Astrocyte of the spinal cord (primary cell): ENCODE measurements at places on chromosomes 12 and 14.

- no peak for DNase-seq
These were observed 185.1 kb downstream of the CHST11 start for GRCh38 chr12:104641862-104642261.

DNA sequence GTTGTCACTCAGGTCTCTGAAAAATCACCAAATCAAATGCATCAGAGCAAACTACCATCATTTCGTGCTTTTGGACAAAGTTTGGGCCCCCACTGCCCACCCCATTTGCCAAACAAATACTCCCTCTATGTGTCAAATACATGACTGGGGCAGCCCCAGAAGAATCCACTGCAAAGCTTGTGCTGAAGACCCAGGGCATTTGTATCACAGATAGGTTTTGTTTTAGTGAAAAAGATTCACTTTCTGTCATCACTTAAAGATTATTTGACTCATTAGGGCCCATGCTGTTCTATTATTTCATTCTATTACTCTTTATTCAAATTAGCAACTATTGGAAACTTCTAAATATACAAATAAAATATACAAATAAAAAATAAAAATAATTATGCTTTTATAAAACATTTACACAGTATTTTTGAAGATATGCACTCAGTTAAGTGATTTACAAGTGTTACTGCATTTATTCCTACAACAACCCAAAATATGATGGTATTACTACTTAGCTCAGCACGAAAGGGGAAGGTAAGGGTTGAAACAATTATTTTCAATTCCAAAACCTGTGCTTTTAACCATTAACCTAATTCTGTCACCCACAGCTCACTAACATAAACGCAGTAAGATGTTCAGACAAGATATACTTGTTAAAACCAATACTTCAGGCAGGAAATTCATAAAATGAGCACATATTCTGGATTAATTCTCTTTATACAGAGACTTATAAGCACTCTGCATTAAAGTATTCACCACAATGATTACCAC is 36.5 kb downstream of the LRIG3 start:
- no peak for DNase-seq

DNA sequence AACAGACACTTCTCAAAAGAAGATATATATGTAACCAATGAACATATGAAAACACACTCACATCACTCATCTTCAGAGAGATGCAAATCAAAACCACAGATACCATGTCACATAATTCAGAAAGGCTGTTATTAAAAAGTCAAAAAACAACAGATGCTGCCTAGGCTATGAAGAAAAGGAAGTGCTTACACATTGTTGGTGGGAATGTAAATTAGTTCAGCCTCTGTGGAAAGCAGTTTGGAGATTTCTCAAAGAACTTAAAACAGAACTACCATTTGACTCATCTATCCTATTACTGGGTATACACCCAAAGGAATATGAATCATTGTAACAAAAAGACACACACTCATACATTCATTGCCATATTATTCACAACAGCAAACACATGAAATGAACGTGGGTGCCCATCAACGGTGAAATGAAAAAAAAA is 35.1 kb downstream of the EIF2S3B start:
- DNase-seq = peak; percentile 57

DNA sequence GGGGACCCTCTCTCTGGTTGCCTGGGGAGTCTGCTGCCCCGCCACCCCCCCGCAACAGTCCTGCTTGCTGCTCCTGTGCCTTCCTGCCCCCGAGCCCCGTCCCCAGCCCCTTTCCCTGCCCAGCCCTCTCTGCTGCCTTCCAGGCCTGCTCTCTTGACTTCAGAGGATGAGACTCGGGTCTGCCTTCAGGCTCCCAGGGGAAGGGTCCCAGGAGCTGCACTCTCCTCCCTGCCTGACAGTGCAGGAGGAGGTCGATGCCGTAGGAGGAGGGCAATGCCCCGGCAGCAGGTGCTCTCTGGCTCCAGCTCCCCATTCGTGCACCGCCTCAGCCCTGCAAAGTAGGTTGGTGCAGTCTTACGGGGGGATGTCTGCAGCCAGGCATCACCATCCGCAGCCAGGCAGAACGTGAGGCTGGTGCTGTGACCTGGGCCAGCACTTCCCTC is 185.1 kb upstream of the C14orf180 start:
- no peak for DNase-seq

DNA sequence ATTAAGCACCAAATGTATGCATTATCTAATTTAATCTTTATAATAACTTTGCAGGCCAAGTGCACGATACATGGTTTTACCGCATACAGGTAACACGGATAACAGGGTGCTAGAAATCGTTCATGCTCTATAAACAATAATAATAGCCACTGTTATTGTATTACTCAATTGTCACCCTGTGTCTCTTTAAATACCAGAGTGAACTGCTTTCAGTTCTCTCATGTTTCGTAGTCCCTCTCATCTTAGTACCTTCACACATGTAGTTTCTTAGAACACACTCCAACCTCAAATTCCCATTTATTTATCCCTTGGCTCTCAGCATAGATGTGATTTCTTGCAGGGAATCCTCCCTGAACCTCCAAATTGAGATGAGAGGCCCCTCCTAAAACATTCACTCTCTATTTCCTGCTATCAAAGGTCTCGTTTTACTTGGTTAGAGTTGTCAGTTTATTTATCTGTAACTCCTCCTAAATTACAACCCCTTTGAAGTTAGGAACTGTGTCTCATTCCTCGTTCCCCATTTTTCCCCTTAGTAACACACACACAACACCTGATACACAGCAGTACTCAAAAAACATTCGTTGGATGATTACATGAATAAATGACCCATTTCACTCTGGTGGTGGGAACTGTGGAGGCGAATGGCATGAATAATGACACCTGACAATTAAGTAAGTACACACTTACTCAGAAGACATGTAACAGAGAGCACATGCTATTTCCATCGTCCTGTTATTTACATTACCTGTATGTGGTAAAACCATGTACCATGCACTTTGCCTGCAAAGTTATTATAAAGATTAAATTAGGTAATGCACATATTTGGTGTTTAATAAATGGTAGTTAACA is 134.6 kb downstream of the BTG1 start:
- DNase-seq = no peak

DNA sequence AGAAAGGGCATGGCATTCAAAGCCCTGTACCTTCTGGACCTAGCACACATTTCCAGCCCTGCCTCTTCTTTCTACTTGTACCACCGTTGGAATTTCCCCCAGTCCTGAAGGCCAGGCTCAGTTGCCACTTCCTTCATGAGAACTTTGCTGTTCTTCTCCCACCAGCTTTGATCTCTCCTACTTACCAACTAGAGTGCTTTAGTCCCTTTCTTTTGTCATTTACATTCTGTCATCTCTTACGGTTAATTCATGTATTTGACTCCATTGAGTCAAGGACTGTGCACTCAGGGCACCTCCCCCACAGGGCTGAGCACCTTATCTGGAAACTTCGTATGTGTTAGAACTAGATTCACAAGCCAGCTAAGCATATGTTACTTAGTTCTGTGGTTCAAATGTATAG is 26.3 kb downstream of the BICDL1 start:
- DNase-seq = no peak

DNA sequence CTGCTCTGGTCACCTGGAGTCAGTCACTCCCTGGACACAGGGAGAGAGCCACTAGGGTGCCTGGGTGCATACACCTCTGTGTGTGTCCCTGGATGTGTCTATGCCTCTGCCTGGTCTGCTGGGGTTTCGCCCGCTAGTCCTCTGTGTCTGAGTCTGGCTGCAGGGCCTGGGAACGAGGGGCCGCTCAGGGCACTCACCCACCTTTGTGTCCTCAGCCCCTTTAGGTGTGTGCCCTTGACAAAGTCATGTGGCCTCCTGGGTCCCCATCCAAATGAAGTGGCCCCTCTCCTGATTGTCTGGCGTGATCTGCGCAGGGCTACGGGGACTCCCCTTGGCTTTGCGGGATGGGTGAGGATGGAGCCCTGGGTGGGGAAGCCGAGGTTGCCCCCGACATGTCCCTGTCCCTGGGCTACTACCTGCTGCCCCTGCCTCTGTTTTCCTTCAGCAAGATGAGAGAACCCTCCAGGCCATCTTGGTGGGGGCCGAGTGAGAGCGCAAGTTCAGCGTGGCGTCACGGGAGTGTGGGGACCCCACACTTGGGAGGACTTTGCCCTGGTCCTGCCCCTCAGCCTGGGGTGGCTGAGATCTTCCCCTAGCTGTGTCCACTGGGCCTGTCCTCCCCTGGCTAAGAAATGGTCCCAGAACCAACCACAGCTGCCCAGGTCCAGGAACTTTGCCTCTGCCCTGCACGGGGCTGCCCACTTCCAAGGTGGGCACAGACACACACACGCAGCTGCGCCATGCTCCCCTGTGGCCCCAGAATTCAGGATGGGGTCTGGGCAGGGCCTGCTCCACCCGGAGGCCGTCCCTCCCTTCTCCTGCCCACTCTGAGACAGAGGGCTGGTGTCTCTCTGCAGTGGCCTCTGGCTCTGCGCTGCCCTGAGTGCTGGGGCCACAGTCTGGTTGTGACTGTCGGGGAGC is 2.7 kb upstream of the AHNAK2 start:
- DNase-seq = no peak

- no peak for DNase-seq
These were observed 113.4 kb downstream of the SPTSSA start for GRCh38 chr14:34348592-34348991.

DNA sequence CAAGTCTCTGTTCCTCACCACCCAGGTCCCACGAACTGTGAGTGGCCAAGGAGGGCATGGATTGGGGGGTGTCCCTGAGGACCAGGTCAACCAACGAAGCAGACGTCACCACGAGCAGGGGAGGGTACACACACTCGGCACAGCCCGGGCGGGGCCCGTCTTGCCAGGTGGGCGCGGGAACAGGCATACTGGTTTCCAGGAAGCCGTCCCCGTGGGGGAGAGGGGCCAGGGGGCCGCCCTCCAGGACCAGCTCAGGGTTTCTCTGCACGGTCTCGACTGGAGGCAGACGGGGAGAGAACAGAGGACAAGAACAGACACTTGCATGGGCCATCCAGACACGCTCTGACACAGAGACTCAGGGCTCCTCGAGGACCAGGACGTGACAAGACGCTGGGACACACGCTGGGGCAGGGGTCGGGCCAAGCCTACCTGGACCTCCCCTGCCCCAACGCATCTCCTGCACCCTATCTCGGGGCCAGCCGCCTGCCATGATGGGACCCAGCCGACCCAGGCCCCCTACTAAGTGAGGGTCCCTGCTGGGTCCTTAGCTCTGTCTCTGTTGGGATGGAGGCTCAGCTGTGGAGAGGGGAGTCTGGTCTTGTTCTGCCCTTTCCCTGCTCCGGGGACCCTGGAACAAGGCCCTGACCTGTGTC is 11.3 kb downstream of the ARL6IP4 start:
- DNase-seq = no peak

DNA sequence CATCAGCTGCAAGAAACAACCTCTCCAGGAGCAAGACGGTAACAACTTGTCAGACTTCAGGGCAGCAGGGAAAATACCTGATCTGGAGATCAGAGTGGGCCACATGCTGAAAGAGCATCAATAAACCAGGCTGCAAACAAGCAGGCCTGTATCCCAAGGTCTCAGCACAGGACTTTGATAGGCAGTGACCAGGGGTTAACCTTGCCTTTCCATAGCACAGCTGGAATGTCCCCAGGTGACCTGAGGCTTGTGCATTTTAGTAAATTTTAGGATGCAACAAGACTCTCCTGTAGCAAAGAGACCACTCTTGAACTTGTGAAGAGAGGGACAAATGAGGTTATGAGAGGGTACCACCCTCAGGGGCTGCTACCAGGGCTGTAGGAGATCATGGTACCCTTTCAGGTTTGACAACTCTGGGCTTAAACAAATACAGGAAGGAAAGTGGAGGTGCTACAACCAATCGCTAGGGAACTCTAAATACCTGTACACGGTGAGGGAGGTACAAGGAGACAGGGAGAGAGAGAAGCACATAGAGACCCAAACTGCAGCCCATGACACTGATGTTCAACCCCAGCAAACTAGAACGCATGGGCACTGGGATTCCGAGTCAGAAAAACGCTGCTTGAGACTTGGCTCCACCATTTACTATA is 95.4 kb upstream of the EVL start:
- no peak for DNase-seq

DNA sequence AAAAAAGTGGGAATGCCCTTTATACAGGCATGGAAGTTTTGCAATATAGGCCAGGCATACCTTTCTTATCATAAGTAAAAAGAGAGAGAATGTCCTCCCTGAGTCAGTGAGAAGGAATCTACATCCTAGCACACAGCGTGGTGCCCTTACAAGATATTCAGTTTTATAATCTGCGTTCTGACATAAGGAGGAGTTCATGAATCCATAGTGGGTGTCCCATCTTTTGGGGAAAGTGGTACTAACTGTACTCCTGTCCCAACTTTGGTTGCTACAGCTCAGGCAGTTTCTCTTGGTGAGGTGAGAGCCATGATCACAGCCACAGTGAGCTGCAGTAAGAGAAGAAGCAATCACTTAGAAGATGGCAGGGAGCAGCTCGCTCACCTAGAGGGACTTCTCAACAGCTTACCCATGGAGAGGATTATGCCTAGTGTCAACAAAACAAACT is 332.9 kb downstream of the BCAT1 start:
- peak; percentile 70 for DNase-seq

DNA sequence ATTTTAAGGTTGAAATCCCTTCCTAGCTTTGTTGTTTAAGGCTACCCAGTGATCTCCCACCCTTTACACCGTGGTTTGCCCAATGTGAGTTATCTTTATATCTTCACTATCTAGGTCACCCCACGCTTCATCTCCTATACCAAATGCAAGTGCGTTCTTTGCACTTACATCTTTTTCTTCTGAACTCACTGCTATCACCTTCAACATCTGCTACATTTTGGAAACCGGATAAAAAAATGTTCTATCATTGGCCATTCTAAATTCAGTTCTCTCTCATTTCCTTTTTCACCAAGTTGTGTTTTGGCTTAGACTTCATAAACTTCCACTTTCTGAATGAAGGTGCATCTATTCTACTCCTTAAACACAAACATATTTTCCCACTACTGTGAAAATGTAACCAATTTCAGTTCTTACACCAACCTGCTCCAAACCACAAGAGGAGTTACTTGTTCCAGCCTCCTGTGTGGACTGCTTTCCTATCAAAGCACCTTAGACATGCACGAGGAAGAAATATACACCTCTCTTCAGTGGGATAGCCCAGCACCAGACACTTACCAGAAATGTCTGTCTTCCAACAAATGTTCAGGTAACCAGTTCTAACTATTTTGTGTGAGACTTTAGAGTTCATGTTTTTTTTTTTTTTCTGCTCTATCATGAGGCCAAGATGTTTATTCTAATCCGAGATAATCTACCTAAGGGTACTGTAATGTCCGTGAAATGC is 21.9 kb downstream of the CLEC9A start:
- no peak for DNase-seq

DNA sequence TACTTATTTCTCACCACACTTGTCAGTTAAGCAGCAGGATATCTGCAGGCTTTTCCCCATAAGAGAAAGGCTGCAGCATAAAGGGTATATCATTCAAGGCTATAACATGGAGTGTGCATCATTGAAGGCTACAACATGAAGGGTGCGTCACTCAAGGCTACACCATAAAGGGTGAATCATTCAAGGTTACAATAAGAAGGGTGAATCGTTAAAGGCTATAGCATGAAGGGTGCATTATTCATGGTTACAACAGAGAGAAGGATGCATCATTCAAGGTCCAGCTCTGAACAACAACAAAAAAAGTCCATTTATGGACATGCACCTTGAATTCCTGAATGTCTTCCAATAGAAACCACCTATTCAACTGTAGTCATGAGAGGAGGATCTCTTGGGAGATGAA is 32.8 kb upstream of the LUM start:
- DNase-seq = peak; percentile 51
